ENCODE measurements at places on chromosomes 16 and 17.

DNA sequence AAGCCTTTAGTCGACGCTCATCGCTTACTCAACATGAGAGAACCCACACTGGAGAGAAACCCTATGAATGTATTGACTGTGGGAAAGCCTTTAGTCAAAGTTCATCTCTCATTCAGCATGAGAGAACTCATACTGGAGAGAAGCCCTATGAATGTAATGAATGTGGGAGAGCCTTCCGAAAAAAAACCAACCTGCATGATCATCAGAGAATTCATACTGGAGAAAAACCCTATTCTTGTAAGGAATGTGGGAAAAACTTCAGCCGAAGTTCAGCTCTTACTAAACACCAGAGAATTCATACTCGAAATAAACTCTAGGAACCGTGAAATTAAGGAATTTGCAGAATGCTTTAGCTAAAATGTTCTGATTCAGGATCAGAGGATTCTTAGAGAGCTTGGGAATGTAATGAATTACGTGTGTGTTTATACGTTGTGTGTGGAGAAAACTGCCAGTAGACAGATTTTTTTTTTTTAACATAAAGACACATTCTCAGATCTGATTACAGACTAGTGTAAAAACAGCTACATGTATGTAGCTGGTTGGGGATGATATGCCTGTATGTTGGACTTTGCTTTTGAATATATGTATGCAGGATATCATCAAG lies 25.4 kb downstream of the ZFP90 start:
- no peak for DNase-seq

GRCh38 chr16:75097941-75098901 lies 18.4 kb downstream of the LDHD start:
- peak; percentile 86 for DNase-seq

- DNase-seq, result no peak
These were observed 162.8 kb downstream of the IRF8 start for GRCh38 chr16:86061721-86062120.

DNA sequence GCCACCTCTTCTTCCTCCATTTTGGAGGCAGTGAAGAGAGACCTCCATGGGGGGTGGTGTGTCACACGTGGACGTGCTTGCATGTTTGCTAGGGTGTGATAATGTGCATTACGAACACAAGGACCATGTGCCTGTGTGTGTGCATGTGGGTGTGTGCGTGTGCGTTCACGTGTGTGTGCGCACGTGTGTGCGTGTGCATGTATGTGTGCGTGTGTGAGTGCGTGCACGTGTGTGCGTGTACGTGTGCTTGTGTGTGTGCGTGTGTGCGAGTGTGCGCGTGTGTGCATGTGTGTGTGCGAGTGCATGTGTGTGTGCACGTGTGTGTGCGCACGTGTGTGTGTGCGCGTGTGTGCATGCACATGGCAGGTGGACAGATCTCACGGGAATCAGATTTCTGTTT lies 29.5 kb downstream of the RNF213 start:
- no peak for DNase-seq

DNA sequence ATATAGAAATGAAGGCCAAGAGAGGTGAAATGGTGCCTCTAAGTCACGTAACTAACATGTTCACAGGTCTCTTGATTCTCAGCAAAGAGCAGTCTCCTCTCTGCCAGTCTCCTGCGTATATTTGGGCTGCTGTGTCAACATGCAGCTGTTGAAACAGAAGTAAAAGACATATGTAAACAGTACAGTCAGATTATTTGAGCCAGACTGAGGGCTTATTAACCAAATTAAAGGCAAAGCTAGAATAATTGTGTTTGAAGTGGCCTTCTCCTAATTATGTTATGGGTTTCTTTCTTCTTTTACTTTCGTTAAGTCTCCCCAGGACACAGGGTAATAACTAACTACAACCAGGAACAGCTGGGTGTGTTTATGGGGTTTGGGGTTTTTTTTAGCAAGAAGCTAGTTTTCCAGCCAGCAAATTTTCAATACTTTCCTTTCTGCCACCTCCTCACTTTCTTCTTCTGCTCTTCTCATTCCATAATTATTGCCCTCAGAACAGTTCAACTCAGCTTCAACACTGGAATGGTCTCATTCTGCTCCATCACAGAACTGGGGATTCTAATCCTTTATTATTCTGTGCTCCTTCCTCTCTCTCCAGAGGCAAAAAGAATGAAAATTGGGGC lies 18.4 kb downstream of the G6PC1 start:
- no peak for DNase-seq

DNA sequence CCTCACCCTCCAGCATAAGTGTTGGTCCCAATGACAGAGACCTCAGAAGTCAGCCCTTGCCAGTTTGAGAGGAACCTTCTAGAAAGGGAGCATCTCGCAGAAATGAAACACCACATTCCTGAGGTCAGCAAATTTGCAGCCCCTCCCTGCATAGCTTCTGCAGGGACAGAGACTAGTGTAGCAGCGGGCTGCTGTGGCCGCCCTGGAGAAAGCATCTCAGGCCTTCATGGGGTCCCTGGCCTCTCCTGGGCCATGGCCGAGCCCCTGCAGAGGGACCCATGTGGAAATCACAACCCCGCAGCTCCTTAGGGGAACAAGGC lies 11.4 kb downstream of the HS3ST6 start:
- DNase-seq, result no peak

DNA sequence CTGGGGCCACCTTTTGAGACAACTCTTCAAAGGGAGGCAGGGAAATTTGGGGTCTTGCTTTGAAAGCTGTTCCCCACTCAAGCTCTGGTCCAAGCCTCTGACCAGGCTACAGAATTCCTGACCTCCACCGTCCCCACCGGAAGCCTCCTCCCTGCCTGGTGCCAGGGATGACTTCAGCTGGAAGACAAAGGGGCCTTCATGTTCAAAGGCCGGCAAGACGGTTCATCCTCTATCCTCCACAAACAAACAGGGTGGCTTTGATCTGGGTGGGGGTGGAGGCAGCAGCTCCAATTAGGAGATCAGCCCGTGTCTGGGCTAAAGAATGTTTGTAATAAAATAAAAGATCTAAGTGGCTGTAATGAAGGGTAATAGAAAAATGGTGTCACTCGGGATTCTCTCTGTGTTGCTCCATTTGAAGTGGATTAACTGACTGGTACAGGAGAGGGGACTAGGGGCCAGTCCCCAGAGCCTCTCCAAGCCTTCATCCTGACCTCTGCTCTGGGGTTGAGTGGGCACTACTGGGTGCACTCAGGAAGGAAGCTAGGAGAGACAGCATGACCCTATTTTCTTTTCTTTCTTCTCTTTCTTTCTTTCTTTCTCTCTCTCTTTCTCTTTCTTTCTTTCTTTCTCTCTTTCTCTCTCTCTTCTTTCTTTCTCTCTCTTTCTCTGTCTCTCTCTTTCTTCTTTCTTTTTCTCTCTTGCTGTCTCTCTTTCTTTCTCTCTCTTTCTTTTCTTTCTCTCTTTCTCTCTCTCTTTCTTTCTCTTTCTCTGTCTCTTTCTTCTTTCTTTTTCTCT lies 27.5 kb upstream of the NKD1 start:
- no peak for DNase-seq

DNA sequence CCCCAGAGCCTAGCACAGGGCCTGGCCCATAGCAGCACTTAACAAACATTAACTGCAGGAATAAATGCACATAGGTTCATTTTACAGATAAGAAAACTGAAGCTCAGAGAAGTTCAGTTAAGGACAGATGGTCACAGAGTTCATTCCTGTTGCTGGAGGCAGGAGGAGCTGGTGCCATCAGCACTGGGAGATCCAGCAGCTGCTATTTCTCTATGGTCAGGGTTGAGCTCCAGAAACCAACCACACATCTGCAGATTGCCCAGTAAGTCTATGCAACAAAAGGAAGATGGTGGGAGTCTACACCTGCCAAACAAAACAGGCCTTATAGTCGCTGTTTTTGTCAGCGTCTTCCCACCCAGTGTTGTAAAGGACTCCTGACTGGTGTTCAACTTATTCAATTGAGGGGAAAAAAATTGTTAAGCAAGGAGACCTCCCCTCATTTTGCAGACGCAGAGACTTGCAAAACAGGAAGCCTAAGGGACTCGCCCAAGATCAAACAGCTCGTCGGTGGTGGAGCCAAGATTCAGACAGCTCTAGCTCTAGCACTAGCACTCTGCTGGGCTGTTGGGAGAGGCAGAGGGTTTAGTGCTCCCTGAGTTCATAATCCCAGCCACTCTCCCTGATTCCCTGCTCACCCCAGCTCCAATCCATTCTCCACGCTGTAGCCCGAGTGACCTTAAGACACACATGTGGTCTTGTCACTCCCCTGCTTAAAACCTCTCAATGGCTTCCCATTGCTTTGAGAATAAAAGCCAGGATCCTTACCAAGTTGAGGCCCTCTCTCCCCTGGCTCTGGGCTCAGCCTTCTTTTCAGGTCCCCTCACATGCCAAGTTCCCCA lies 9.0 kb downstream of the NOG start:
- no peak for DNase-seq

GRCh38 chr16:55494994-55495421 lies 13.9 kb upstream of the LPCAT2 start:
- DNase-seq, result no peak

DNA sequence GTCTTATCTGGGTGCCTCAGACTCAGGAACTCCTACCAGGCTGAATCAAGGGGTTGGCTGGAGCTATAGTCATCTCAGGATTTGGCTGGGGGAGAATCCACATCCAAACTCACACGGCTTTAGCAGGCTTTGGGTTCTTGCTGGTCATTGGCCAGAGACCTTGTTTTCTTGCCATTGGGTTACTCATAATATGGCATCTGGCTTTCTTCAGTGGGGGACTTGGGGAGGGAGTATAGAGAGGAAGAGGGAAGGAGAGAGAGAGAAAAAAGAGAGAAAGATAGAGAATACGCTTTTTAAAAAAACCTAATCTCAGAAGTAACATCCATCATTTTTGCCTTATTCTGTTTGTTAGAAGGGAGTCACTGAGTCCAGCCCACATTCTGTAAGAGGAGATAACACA lies 191.5 kb upstream of the SHISA6 start:
- no peak for DNase-seq

DNA sequence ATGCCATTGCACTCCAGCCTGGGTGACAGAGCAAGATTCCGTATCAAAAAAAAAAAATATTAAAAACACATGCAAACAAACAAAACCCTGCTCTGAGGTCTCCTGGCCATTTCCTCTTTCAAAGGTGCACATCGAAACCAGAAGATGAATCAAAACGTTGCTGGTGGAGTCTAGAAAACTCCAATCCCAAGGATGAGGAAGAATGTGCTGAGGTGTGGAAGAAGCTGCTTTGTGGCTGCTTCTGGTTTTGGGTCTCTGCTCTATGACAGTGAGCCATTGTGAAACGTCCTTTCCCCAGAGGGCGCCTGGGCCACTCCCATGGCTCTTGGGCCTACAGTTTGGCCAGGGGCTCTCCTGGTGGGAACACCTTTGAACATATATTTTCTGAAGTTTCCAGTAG lies 112.6 kb downstream of the IRF8 start:
- no peak for DNase-seq

DNA sequence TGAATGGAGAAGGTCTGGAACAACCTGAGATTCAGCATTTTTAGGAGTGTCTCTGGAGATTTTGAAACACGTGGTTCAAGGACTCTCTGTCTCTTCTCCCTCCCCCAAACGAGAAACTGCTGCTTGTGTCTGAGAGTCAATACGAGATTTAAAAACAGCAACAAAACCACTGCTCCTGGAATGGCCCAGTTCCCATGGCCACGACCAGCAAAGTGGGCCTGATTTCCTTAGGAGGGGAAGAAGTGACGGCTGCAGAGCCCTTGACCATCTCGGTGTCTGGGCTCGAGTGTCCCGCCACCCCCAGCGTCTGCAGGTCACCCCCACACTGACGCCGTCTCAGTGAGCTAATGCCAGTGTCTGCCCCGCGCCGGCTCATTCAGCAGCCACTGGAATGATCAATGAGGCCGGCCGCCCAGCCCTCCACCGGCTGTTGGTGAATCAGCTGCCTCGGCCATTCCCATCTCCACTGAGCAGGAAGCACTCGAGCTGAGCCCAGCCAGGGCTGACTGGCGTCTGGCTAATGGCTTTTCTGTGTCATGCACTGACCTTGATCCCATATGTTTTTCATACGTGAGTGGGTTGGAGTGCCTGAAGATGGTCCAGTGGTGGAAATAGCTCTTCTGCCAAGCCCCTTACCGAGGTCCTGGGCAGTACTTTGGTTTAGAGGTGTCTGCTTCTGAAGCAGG lies 151.8 kb downstream of the PITPNC1 start:
- DNase-seq, result no peak

DNA sequence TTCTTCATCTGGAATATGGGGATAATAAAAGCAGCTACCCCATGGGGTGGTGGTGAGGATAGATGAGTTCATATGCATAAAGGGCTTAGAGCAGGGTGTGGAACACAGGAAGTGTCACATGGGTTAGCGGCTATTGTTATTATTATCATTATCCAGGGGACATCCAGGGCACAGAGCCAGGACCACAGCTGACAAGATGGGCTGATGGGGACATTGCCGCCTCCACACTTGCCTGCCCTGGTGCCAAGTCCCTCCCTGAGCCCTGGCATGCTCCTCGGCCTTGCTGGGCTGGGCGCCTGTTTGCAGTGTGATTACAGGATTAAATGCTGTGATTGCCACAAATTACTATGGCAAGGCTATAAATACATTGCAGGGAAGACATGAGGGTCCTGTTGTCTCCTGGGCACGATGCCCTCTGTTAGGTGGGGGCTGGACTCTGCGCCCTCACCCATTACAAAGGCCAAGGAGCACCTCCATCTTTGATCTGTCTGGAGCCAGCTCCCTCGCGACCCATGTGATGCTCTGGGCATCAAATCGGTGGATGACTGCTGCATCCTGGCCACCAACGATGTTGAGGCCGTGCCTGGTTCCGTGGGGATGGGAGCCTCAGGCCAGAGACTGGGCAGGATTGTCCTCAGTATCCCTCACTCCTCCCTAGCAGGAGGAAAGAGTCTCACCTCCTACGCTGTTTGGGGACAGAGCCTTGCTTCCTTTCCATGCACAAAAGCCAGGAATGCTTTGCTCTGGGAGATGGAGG lies 43.2 kb downstream of the PIMREG start:
- DNase-seq, result no peak

DNA sequence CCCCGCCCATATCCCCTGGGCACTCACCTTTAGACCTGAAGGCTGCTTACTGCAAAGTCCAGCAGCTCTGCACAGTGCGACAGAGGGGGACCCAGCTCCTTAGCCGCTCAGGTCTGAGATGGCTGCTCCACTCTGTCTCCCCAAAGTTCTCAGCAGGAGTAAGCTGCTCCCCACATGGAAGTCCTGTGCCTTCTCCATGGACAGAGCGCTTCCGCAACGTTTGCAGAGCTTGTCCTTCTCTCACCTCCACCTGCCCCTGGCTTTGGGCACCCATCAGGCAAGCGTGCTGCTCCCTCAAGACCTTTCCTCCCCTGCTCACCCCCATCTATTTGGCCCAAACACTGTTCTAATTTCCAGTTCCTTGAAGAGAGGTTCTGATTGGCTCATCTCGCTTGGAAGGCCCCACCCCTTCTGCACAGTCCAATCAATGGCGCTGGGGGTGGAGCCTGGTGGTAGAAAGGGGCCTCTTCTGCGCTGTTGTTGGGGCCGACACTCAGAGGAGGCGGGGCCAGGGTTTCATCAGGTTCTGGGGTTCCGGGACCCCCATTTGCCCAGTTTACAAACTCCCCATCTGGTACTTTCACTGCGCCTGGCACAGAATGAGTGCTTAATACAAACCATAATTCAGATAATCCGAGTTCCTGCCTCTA lies 137.2 kb downstream of the CYLD start:
- DNase-seq, result no peak

Measured in CD4-positive, alpha-beta memory T cell (primary cell).